ENCODE measurements at places on chromosomes 3 and 15. TPM values are rescaled to one million over a fixed set of nuclear protein-coding genes. Genes with fewer than 3 reads are reported as not detected.

GP9 gene
- not detected for polyA plus RNA-seq

WDR72 gene
- polyA plus RNA-seq, result not detected

NR1I2 gene
- not detected for polyA plus RNA-seq

ADPGK gene
- polyA plus RNA-seq, result 50.5 TPM

NTRK3 gene
- not detected for polyA plus RNA-seq

PCSK6 gene
- polyA plus RNA-seq, result 0.19 TPM

HHLA2 gene
- polyA plus RNA-seq, result not detected

CYP1A2 gene
- not detected for polyA plus RNA-seq

TLR9 gene
- 0.11 TPM for polyA plus RNA-seq

PLA1A gene
- polyA plus RNA-seq, result not detected

ZBED2 gene
- polyA plus RNA-seq, result not detected

KBTBD12 gene
- polyA plus RNA-seq, result not detected

GOLGA8R gene
- 0.16 TPM for polyA plus RNA-seq

FBXW12 gene
- not detected for polyA plus RNA-seq

CHL1 gene
- polyA plus RNA-seq, result not detected

LRTM1 gene
- polyA plus RNA-seq, result not detected
